ENCODE measurements at places on chromosomes 12 and 14. TPM values are rescaled to one million over a fixed set of nuclear protein-coding genes. Genes with fewer than 3 reads are reported as not detected.
A peak's percentile ranks its signal among the peaks of the same experiment; 100 is the strongest.

The RND1 gene
- 4.7 TPM for total RNA-seq

The SERPINA10 gene
- total RNA-seq, result not detected

The APOF gene
- total RNA-seq, result 0.40 TPM

The LAG3 gene
- total RNA-seq, result 0.33 TPM

The RPGRIP1 gene
- total RNA-seq, result not detected

The ACOT4 gene
- total RNA-seq, result 1.1 TPM

The LALBA gene
- not detected for total RNA-seq

GRCh38 chr14:29648045-29648444, 279.6 kb downstream of the PRKD1 start:
- no peak for DNase-seq

- peak; percentile 94 for DNase-seq
Observed at GRCh38 chr12:98352218-98352811, 163.1 kb upstream of the TMPO start.

GRCh38 chr12:68579254-68579653, 31.4 kb upstream of the RAP1B start:
- no peak for DNase-seq

- DNase-seq, result no peak
Observed at GRCh38 chr14:68198713-68199495, 379.3 kb downstream of the RAD51B start.

- DNase-seq, result no peak
Observed at GRCh38 chr14:80988192-80988591, 32.8 kb downstream of the TSHR start.

DNA sequence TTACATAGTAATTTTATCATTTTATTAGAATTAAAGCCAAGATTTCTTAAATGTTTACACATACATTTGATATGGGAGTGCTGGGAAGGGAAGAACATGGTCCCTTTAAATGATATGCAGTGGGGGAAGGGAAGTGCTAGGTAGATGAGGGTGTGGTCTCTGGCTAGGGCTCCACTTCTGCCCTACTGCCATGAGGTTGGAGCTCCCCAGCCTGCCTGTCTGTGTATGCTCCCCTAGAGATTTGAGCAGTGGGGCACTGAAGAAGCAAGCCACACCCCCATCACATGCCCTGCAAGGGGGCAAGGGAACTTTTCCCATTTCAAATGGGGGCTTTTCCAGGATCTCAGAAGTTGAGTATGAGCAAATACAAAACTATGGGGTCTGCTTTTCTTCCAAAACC, 25.5 kb downstream of the CLECL1 start:
- no peak for DNase-seq

DNA sequence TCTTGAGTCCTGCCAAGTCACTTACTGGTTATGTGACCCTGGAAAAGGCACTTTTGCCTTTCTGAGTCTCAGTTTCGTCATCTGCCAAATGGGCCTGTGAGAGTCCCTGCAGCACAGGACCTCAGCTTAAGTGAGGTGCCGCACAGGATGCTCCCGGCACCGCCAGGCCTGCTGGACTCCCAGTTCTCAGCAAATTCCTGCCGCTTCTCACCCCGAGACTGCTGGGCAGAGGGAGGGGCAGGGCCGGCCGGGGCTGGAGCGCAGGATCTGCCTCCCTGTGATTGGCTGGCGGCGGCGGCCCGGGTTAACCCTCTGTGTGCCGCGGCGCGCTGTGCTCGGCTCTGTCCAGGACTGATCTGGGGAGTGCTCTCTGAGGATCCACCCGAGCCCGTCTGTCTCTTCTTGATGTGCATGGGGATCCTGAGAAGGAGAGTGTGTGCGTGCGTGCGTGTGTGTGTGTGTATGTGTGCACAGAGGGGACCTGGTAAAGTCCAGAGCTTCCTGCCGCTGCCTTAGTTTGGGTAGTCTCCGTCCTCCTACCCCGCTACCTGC, 8.6 kb downstream of the SETD1B start:
- peak; percentile 46 for DNase-seq

DNA sequence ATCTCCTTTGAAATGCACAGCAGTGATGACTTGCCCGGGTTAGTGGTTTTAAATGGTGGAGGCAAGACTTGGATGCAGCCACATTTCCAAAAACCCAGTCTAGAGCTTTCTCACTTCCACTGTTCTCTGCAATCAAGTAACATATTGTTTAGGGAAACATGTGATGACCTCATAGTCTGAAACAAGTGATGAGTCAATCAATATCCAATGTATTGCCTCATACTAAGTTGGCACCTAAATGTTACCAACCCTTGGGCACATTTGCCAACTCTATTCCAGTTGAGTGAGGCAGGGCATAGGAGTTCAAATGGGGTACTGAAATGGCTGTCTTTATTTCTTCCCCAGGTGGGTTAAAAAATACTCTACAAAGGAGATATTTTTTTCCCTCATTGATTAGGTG, 1105.4 kb downstream of the VRK1 start:
- DNase-seq, result no peak

DNA sequence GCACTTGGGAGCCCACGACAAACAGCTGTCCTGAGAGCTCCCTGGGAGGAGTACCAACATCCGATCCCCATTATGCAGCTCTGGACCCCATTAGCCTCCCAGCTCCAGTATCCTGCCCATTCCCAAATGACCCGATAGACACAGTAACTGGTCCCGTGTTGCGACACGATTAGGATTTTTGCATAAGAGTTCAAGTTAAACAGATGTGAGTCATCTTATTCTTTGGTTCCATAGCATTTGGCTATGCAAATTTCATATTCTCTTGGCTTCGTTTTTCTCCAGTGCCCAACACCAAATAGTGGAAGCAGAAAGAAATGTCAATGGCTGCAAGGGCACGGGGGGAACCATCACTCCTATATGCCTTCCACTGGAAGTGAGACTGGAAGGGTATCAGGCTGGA, 43.0 kb upstream of the LRRC10 start:
- no peak for DNase-seq

GRCh38 chr12:29750131-29750927, 33.4 kb downstream of the TMTC1 start:
- DNase-seq, result peak; percentile 59

Data from Daoy (cell line).